ENCODE measurements at places on chromosomes 11 and 22.

DNA sequence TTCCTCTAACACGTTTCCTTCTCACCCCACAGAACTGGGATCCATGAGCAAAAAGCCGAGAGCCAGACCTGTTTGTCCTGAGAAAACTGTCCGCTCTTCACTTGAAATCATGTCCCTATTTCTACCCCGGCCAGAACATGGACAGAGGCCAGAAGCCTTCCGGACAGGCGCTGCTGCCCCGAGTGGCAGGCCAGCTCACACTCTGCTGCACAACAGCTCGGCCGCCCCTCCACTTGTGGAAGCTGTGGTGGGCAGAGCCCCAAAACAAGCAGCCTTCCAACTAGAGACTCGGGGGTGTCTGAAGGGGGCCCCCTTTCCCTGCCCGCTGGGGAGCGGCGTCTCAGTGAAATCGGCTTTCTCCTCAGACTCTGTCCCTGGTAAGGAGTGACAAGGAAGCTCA lies 24.0 kb downstream of the CD5 start:
- DNase-seq: no peak

DNA sequence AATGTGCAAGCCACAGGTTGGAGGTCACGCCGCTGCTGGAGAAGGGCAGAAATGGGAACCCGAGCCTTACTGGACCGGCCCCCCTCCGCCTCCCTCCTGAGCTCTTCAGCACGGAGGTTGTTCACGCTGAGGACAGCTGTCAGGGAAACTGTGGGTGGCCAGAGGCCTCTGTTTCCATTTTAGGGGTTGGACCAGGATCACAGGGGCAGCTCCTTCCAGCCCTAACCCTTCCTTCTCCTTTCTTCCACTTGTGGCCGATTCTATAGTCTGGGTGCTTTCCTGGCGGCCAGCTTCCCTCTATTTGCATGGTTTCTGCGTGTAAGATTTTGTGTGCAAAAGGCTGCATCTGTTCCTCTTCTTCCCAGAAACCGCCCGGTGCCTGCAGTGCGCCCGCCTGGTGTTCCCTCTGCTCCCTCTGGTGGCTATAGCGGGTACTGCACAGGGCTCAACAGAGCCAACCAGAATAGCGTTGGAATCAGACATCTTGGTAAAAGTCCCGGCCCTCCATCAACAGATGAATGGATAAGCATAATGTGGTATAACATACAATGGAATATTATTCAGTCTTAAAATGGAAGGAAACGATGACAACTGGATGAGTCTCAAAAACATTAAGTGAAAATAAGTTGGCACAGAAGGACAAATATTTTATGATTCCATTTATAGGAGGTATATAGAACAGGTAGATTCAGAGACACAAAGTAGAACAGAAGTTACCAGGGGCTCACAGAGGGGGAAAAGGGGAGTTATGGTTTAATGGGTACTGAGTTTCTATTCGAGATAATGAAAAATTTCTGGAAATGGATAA lies 8.4 kb upstream of the SLC22A8 start:
- peak; percentile 68 for DNase-seq

GRCh38 chr11:125201525-125202141 lies 37.1 kb downstream of the PKNOX2 start:
- no peak for DNase-seq

DNA sequence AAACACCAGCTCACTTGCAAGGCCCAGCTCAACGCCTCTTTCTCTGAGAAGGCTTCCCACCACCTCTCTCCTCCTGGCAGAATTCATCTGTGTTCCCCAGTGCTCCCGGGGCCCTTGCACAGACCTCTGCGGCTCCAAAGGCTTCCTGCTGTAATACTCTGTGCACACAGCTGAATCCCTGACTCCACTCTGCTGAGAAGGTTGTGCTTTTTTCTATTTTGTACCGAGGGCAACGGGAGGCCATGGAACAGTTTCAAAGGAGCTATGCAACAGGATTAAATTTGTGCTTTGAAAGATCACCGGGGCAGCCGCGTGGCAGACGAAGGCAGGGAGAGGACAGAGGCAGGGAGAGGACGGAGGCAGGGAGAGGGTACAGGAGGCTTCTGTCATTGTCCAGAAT lies 49.2 kb upstream of the SYT7 start:
- DNase-seq: no peak

GRCh38 chr11:13669544-13670488 lies 1.3 kb downstream of the FAR1 start:
- no peak for DNase-seq
